Muscle of leg (tissue), 16 donors: ENCODE measurements at places on chromosomes 1 and 21. TPM values are rescaled to one million over a fixed set of nuclear protein-coding genes. Genes with fewer than 3 reads are reported as not detected.

Gene CFHR3
- polyA plus RNA-seq = 2.9 TPM

Gene SPRR2F
- 0.28 TPM for polyA plus RNA-seq

Gene BMP8B
- polyA plus RNA-seq = 0.99 TPM

Gene WDR64
- 0.14 TPM for polyA plus RNA-seq

Gene LCE6A
- polyA plus RNA-seq = not detected

Gene PLA2G5
- 0.28 TPM for polyA plus RNA-seq

Gene RHCE
- 1.7 TPM for polyA plus RNA-seq

Gene C1orf141
- not detected for polyA plus RNA-seq

Gene NCMAP
- not detected for polyA plus RNA-seq

Gene EPHA2
- polyA plus RNA-seq = 7.1 TPM

Gene LAD1
- 12.9 TPM for polyA plus RNA-seq

Gene CA6
- 0.17 TPM for polyA plus RNA-seq

Gene ADORA1
- polyA plus RNA-seq = 5.6 TPM

Gene CITED4
- 1.6 TPM for polyA plus RNA-seq

Gene AGL
- polyA plus RNA-seq = 199 TPM

Gene SNX7
- 25.7 TPM for polyA plus RNA-seq

Gene DNALI1
- 13.1 TPM for polyA plus RNA-seq

Gene TENT5C
- polyA plus RNA-seq = 4.0 TPM

Gene STIL
- polyA plus RNA-seq = 5.4 TPM

Gene SLC27A3
- polyA plus RNA-seq = 24.3 TPM

Gene TSTD1
- 28.8 TPM for polyA plus RNA-seq

Gene LRRC38
- 31.1 TPM for polyA plus RNA-seq

Gene NVL
- 20.6 TPM for polyA plus RNA-seq

Gene ETNK2
- polyA plus RNA-seq = 5.1 TPM

Gene MAP1LC3C
- polyA plus RNA-seq = 16.6 TPM

Gene NTRK1
- 0.88 TPM for polyA plus RNA-seq

Gene RHD
- 0.41 TPM for polyA plus RNA-seq
